Cerebellum (tissue), 4 donors: ENCODE measurements at places on chromosomes 4 and X.

DNA sequence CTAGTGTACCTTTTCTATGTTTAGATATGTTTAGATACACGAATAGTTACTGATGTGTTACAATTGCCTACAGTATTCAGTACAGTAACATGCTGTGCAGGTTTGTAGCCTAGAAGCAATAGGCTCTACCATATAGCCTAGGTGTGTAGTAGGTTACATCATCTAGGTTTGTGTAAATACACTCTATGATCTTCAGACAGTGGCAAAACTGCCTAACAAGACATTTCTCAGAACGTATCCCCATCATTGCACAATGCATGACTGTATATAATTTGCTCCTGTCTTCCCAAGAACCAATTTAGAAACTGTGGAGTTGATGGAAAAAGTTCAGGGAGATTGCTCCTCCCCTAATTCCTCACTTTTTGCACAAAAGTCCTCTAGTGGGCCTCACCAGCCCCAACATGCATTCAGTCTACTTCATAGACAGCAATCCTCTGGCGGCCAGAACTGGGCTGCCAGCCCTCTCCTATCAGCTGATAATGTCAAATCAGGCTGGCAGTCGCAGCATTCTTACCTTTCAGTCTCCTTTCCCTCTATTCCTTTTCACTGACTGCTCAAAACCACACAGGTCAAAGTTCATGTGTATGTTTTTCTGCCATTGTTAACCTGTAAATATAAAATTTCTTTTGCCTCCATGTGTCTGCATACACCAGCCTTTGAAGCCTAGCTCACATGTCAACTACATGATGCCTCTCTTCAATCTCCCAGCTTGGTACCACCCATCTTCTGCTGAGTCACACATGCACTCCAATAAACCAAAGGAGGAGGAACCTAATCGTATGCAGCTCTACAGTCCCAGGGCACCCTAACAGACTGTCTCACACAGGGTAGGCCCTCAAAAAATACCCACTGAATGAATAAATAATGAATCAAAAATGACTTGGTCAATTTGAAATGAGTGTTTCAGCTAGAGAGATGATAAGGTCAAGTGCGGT, 32.0 kb downstream of the BCLAF3 start:
- DNase-seq, result no peak

GRCh38 chr4:8410066-8410625, 30.4 kb downstream of the ACOX3 start:
- no peak for DNase-seq

- DNase-seq, result no peak
Measured at GRCh38 chrX:101229170-101229569, 9.6 kb downstream of the DRP2 start.

DNA sequence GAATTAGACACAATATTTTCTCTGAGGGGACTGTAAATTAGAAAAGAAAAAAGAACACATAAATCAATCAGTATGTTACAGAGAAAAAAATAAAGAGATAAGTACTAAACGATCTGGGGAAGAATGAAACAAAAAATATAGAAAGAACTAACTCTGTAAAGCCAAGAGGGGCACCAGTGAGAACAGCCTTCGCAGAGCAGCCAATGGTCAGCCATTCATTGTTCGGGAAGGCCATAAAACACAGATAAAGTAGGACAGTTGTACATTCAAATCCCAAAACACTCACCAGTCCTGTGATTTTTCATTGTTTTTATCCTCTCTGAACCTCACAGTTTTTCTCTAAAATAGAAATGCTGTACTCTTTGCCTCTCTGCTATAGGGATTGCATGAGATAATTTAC, 127.9 kb downstream of the NEK1 start:
- no peak for DNase-seq

GRCh38 chr4:140645614-140646412, 77.1 kb upstream of the UCP1 start:
- DNase-seq, result peak; percentile 53

GRCh38 chrX:138014577-138014976, 448.6 kb downstream of the ZIC3 start:
- no peak for DNase-seq

- DNase-seq, result no peak
Measured at GRCh38 chr4:137768196-137768595, 235.9 kb upstream of the PCDH18 start.
